Activated CD4-positive, CD25-positive, alpha-beta regulatory T cell (primary cell): ENCODE measurements at places on chromosomes 12 and 14.

DNA sequence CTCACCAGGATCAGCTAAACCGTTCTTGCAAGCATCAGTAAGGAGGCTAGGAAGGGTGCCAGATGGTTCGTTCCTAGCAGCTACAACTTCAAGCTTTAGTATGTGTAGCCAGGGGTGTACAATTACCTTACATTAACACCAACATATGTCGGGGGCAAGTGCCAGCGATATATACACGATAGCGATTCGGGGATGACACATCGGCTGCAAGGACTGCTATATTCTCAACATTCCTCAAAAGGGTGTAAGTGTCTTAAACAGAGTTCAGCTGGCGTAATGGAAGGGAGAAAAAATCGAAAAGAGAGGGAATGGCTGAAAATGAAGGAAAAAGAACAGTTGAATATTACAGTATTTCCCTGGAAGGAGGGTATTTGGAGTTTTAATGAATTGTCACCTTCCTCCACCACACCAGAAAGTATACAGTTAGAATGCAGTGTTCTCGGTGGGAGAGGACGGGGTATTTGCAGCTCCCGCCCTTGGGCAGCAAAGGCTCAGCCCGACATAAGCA, 545 bp downstream of the LIMA1 start:
- no peak for DNase-seq

DNA sequence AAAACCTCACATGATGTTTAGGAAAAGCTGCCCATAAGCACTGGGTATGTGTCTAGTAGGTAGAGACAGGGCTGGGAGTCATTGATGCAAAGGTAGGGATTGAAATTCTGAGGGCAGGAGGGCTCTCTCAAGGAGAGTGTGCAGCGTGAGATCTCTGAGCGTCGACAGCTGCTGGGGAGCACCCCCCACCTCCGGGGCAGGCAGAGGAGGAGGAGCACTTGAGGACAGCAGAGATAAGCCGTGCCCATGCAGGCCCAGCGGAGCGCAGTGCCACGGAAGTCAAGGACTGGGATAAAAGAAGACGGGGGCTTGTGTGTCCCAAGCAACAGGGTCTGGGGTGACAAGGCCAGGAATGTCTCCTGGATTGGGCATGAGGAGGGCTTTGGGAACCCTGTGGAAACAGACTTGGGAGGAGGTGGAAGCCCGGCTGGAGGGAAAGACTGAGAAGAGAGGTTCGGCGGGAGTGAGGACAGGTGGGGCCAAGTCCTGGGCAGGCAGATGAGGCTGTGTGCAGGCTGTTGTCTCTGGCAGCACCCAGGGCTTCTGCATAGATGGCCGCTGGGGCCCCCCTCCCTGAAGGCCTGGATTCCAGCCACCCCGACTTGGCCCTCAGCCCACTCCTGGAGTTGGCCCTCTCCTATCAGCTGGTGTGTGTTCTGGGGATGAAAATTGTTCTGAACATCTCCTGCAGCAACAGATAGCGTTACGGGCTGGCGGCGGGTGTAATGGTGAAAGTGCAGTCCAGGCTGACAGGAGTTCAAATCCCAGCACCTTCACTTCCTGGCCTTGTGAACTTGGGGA, 1.9 kb downstream of the CACNA2D4 start:
- DNase-seq, result no peak

DNA sequence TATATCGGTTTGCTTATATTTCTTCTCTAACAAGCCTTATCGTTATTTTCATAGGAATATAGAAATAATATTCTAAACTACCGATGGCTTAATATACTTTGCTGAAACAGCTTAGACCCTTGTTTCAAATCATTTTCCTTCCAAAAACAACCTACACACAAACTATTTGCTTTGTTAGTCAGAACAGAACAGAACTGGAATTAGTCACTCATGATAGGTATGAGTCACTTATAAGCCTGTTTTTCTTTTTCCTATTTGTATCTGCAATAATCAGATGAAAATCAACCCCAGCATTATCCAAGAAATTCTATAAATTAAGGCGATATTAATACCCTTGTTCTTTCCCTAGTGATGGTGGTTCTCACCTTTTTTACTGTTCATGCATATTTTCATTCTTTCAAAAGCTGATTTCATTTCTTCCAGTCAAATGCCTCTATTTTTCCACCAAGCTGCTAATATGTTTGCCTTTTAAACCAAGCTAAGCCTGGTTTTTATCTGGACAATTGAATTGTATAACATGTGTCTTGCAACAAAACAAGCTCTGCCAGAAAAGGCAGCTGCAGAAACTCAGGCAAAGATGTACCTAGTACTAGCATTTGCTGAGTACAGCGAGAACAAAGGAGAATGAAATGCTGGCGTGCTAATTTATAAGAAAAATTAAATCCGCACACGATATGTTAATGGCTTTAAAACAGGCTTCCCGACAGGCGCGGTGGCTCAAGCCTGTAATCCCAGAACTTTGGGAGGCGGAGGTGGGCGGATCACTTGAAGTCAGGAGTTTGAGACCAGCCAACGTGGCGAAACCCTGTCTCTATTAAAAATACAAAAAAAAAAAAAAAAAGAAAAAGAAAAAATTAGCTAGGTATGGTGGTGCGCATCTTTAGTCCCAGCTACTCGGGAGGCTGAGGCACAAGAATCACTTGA, 1418.2 kb downstream of the AACS start:
- no peak for DNase-seq

DNA sequence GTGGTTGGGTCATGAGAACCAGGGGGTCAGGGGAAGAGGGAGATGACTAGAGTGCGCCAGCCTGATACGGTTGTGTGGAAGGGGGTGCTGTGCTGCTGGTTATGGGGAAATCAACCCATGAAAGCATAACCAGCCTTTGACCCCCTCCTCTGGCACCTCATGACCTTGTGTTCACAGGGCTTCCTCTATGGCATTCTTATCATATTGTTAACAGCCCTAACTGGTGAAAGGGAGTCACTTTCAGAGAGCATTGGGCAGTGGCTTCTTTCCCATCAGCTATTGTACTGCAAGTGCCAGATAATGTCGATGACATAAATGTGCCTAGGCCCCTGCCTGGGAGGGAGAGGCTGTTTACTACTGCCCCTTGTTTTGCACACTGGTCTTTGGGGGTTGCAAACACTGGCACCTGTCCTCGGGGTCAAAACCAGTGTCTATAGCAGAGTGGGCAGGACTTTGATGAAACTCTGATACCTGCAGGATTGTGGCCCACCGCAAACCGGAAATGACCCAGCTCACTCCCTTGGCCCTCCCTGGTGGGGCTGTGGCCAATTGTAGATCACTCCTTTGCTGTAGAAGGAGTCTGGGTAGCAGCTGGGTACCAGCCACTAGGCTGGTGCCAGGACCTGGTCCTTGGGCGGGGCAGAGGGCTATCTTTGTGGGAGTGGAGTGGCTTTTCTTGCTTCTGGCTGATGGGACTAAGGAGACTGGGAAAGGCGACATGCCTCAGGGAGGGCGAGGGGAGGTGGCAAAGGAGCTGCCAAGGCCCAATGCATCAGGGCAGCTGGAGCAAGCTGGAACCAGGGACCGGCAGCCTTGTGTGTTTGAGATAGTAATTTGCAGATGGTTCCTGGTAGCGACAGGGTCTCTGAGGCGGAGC, 634 bp upstream of the TMEM63C start:
- no peak for DNase-seq
